ENCODE measurements at places on chromosomes 3 and 15.

DNA sequence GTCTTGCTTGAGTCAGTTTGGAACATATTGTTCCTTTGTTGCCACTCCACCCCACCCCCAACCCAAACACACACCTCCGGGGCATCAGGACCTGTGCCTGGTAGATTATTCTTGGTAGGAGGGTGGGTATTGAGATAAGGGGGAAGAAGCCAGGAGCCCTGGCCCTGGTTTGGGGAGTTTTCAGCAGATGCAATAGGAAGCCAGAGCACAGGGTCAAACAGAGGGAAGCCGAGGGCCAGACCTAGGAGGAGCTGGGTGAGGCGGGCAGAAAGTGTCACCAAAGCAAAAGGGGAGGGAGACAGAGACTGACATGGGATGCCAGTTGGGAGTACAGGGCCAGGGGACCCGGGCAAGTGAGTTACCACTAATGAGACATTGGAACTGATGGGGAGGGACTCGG, 163.1 kb downstream of the RPLP1 start:
- no peak for DNase-seq

GRCh38 chr3:10508619-10509260, 3.4 kb upstream of the ATP2B2 start:
- no peak for DNase-seq

- DNase-seq, result no peak
Observed at GRCh38 chr3:124659175-124659574, 71.1 kb upstream of the UMPS start.

DNA sequence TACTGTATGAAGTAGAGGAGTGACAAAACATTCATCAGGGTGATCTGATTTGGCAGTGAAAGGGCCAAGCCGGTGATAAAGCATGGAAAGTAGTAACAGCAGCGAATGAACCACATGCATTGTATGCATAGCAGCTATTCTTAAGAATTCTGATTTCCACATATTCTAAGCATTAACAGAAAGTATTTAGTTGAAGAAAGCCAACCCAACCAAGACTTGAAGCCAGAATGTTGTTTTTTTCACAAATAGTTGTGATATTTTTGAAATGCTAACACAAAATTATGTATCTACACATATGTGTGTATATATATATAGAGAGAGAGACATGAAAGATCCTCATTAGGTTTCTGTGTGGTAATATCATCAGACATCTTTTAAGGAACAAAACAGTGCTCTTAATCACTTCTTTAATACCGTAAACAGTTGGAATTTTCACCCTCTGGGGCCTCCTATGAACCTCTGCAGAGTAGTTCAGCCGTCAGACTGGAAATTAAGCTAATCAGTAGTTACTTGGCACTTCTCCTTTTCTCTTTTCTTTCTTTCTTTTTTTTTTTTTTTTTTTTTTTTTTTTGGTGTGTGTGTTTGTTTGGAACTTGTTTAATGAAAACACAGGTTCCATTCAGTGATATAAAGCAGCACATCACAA, 139.6 kb downstream of the CMSS1 start:
- DNase-seq, result no peak

DNA sequence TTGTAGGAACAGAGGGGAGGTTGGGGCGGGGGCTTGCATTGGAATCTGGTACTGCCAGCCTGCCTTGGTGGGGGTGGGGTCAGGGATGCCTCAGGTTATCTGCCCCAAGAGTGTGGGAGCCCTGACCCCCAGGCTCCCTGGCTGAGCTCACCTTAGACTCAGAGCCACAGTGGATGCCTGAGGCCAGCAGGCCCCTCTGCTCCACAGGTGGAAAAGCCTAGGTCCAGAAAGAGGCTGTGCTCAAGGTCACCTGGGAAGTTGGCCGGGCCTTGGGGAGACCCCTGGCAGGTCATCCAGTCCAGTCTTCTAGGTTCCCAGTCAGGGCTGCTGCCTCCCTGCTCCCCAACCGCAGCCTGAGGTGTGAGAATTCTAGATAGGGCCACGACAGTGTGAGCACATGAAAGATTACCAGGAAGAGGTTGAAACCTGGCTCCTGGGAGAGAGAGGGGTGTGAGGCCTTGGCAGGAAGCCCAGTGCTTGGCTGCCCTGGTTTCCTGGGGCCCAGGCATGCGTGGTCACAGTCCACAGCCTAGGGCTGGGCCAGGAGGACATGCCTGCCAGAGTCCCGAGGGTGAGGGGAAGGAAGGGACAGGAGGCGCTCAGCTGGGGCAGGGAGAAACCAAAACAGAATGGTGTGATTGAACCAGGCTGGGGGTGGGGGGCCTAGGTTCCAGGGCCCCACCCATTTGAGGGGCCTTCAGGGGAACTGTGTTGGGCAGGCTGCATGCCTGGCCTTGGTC, 4.9 kb downstream of the HDAC11 start:
- DNase-seq, result no peak

DNA sequence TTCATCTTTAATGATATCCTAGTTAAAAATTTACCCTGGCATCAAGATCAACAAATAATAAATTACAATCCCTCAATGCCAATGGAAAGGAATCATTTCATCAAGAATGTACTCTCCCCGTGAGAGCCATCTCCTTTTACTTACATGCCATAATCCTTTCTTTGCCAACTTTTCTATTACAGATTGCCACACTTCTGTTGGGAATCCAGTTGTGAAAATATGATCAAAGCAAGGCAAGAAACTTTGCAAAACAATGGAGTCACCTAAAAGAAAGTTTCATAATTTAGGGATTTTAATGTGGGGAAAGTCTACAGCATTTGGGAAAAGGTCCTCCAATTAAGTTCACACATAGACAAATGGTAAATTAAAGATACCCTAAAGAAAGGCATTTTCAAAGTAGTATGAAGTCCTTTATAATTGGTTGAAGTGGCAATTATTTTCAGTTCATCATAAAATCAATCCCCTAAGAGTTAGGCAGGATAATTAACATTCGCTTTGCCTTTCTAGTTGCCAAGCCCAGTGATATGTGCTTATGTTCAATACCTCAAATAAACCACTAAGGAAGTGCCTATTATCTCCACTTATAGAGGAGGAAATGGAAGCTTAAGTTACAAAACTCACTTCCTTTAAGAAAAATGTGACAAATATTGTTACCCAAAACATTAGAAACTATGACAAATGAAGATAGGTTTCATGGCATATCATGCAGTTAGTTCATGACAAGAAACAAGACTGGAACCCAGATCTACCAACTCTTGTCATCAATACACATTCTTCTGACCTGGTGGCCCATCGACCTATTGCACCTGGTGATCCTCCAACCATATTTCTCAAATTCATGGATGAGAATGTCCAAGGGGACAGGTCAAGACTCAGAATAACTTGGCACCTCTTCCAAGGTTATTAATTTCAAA, 49.1 kb downstream of the TRANK1 start:
- no peak for DNase-seq
